ENCODE measurements at places on chromosomes 7 and 10.

DNA sequence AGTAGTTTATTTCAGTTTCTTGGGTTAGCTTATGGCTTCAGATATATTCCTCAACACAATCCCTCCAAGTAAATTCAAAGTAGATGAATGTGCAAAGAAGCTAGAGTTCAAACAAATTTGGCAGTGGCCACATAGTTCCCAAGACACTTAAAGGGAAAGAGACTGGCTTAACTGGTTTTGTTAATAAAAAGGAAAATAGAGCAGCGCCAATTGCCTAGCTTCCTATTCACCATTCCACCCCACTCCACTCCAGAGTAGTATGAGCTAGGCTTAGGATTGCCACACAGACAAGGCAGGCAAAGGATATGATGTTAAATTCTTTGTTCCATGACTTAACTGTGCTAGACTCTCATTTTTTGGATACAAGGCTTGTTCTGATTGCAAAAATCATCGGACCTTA is 2.0 kb downstream of the XRCC2 start:
- DNase-seq, result no peak

GRCh38 chr10:132528064-132528691 is 9.4 kb upstream of the INPP5A start:
- DNase-seq, result no peak

- peak; percentile 87 for DNase-seq
Measured at GRCh38 chr10:73906524-73907447, 4.1 kb upstream of the PLAU start.

- no peak for DNase-seq
Measured at GRCh38 chr7:74655768-74656440, 1.6 kb upstream of the GTF2I start.

GRCh38 chr10:4310172-4310571 is 515.8 kb upstream of the AKR1E2 start:
- no peak for DNase-seq

GRCh38 chr10:84523526-84523925 is 195.1 kb downstream of the CCSER2 start:
- DNase-seq, result peak; percentile 62

- peak; percentile 86 for DNase-seq
Measured at GRCh38 chr10:35642035-35642792, at the start of gene FZD8. TSS of gene FZD8 (minus strand) at chr10:35642296. CDS start at chr10:35641429, 867 bp downstream.

DNA sequence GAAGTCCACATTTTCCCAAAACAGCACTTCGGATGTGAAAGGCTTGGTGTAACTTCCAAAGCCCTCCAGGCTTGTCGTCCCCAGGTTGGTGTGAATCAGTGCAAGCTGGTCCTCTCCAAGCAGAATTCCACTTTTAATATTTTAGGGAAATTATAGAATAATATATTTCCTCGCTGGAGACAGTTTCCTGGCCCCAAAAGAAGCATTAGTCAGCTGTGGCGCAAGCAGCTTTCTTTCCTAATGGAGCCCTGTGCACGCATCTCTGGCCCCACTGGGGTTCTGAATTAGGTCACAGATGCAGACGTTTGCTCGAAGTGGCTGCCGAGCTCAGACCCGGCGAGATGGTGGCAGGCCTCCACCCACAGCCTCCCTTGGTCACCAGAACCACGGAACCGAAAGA is 33.3 kb upstream of the MNX1 start:
- no peak for DNase-seq

GRCh38 chr7:127798023-127798422 is 146.0 kb downstream of the SND1 start:
- no peak for DNase-seq
